Heart left ventricle (tissue), 16 donors: ENCODE measurements at places on chromosomes 12 and 14. TPM values are rescaled to one million over a fixed set of nuclear protein-coding genes. Genes with fewer than 3 reads are reported as not detected.
A peak's percentile ranks its signal among the peaks of the same experiment; 100 is the strongest.

Gene PRICKLE1
- 15.5 TPM for total RNA-seq

Gene KRT2
- total RNA-seq = not detected

Gene POTEM
- total RNA-seq = not detected

- H3K4me3 ChIP-seq = no peak overlapping the region
- H3K4me1 ChIP-seq = no peaks in the 10 kb centered on the region
These were observed 177.1 kb downstream of the RMST start for GRCh38 chr12:97639702-97640101.

Gene AMN1
- 18.9 TPM for total RNA-seq

DNA sequence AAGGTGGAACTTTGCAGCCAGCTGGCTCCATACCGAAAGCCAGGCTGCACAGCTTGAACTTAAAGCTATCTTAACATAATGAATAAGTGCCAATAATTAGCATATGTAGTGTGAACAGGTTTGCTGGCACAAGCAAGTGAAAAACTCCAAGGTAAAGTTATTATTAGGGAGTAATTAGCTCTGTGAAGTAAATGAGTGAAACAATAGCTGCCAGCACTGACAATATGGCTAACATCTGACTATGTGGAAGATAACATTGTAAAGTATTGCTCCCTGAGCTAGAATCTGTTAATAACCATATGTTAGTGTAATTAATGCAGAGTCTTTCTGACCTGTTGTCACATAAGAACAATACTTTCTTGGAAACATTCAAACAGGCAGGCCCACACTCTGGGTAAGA is 246.4 kb downstream of the SOX5 start:
- H3K4me3 ChIP-seq = no peak overlapping the region
- no peaks in the 10 kb centered on the region for H3K4me1 ChIP-seq
- DNase-seq = no peak
- no peaks in the 10 kb centered on the region for H3K27me3 ChIP-seq
- no peak overlapping the region for H3K27ac ChIP-seq

Gene GDF3
- not detected for total RNA-seq

DNA sequence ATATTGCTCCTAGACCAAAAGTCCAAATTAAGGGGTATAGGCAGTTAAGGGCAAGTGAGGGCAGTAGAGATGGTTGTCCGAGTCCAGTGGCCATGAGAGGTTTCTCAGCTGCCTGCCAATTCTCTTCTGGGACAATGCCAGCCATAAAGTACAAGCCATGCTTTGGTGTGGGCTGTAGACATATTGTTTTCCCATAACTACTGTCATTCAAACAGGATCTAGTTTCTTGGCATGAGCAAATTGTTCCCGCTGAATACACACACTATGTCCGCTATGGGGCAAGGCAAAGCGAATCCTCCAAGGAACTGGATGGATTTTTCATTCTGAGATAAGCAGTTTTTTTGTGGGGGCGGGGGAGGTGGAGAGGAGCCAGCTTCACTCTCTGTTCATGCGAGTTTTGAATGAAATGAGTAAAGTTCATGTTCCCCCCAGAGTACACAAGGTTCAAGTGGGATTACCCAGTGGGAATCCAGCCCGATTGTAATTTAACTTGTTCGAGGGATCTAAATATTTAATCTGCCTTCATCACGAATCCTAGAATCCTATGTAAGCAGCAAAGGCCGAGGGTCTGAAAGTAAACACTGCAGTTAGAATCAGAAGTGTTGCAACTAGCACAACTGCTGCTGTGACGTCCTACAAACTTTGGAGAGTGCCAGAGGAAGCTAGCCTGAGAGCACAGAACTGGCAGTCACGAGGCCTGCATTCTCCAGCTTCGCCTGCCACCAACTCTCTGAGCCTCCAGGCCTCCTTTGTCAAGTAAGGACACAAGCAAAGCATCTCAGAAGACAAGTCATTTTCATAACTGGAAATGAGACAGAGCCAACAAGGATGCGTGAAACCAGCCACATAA is 137.0 kb downstream of the CRADD start:
- H3K36me3 ChIP-seq = no peaks in the 10 kb centered on the region
- H3K4me1 ChIP-seq = peaks cover 41% of the 10 kb centered on the region
- H3K27ac ChIP-seq = peak overlapping the region; percentile 85
- H3K4me3 ChIP-seq = peak overlapping the region; percentile 37
- H3K27me3 ChIP-seq = no peaks in the 10 kb centered on the region

Gene RFX4
- not detected for total RNA-seq

GRCh38 chr12:3215410-3215975 is 138.3 kb downstream of the TSPAN9 start:
- peaks cover 27% of the 10 kb centered on the region for H3K36me3 ChIP-seq
- no peaks in the 10 kb centered on the region for H3K27me3 ChIP-seq
- H3K4me1 ChIP-seq = peaks cover 82% of the 10 kb centered on the region
- peak overlapping the region; percentile 92 for H3K27ac ChIP-seq
- H3K4me3 ChIP-seq = no peak overlapping the region
- DNase-seq = no peak

Gene LRRC9
- not detected for total RNA-seq

DNA sequence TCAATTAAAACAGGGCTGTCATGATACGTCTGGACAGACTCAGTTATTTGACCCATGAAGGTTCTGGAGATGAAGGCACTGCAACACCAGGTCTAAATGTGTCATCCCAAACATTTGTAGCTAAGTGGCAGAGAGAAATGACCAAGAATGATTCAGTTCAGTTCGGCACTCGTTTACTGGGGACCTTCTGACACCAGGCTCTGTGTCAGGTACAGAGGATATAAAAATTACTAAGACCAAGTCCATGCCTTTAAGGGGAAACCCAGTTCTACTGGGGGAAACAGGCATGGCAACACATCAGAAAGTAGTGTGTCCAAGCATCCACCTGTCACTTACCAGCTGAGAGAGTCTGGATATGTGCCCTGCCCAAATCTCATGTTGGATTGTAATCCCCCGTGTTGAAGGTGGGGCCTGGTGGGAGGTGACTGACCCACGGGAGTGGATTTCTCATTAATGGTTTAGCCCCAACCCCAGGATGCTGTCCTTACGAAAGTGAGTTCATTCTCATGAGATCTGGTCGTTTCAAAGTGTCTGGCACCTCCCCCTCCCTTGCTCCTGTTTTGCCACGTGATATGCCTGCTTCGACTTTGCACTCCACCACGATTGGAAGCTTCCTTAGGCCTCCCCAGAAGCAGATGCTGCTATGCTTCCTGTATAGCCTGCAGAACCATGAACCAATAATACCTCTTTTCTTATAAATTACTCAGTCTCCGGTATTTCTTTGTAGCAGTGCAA is 41.9 kb upstream of the BCL2L14 start:
- H3K27me3 ChIP-seq = no peaks in the 10 kb centered on the region
- no peaks in the 10 kb centered on the region for H3K4me1 ChIP-seq
- DNase-seq = no peak
- H3K27ac ChIP-seq = no peak overlapping the region
- H3K4me3 ChIP-seq = no peak overlapping the region

DNA sequence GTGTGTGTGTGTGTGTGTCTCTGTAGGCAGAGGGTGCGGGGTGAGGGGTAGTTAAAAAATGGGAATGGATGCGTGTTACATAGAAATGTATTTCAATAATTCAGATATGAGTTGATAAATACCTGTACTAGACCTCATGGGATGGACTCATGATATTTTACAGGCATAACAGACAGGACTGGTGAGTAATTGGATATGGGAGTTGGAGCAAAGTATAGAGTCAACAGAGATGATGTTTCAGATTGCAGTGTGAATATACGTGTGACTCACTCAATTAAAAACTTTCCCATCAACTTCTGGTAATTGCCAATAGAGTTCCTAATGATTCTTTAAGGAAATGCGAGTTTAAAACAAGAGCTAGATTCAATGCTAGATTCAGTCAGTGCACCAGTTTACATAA is 711.9 kb downstream of the C12orf50 start:
- H3K36me3 ChIP-seq = no peaks in the 10 kb centered on the region
- no peak overlapping the region for H3K4me3 ChIP-seq
- H3K27ac ChIP-seq = no peak overlapping the region
- no peak for DNase-seq

DNA sequence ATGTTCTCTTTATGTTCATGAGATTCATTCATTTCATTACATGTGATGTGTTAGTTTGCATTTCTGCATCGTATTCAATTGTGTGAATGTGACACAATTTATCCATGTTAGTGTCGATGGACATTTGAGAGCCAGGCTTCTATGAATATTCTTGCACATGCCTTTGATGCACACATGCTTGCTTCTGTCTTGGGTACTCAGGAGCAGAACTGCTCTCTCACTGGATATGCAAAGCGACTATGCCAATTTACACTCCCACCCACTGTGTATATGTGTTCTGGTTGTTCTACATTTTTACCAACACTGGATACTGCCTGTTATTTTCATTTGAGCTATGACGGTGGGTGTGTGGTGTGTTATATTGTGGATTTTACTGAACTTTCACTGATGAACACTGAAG is 84.3 kb upstream of the GTF2A1 start:
- no peak for DNase-seq
- H3K27ac ChIP-seq = no peak overlapping the region
- H3K4me1 ChIP-seq = no peaks in the 10 kb centered on the region
- no peak overlapping the region for H3K4me3 ChIP-seq
- H3K36me3 ChIP-seq = no peaks in the 10 kb centered on the region

Gene PLCZ1
- not detected for total RNA-seq

DNA sequence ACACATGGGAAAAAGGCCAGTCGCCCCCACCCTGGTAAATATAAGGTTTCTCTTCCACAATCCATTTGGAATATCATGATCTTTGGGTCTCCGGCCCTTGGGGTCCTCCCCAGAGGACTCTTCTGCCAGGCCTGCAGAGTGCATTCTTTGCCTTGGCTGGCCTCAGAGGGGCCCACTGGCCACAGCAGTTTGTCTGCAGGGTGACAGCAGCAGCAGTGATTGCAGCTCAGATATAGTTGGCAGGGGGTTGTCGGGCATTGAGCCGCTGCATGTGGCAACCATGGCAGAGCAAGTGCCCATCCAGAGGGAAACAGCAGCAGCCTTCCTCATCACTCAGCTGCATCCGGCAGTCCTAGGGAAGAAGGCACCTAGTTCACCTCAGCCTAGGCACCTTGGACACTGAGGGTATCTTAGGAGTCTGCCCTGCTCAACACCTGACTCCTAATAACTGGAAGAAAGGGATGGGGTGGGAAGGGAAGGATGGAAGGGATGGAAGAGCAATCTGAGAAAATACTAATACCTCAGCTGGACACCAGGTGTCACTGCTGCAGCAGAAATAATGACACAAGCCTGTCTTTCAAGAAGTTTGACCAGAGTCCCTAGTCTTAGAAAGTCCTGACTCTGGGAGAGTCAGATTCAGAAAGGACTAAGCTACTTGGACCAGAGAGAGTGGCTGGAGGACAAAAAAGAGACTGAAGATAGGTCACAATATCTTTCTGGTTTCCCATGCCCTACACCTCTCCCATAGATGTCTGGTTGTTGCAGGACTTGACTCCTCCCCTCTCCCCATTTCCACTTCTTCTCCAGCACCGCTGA is 8.9 kb downstream of the AJUBA start:
- peaks cover 30% of the 10 kb centered on the region for H3K4me1 ChIP-seq
- no peak overlapping the region for H3K4me3 ChIP-seq
- no peaks in the 10 kb centered on the region for H3K27me3 ChIP-seq
- H3K27ac ChIP-seq = no peak overlapping the region

Gene ANO4
- not detected for total RNA-seq

GRCh38 chr12:24760162-24760561 is 188.7 kb downstream of the BCAT1 start:
- no peak for DNase-seq
- H3K4me3 ChIP-seq = no peak overlapping the region
- H3K27me3 ChIP-seq = no peaks in the 10 kb centered on the region
- no peaks in the 10 kb centered on the region for H3K36me3 ChIP-seq
- no peak overlapping the region for H3K27ac ChIP-seq
- no peaks in the 10 kb centered on the region for H3K4me1 ChIP-seq

DNA sequence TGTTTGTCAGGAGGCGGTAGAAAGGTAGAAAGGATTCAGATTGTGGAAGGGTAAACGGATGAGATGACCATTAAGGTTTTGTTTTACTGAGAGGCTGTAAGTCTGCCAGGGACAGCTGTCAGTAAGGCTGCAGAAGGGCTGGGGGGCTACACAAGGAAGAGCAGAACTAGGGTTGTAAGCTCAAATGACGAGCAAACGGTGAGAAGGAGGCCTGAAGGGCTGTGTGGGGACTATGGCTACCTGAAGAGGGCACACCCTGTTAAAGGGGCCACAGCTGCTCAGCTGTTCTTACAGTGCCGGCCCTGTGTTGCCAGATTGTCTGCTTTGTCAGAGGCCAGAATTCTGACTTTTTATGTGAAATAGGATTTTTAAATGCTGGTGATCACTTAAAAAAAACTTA is 19.1 kb downstream of the VASH1 start:
- H3K4me3 ChIP-seq = no peak overlapping the region
- peak overlapping the region; percentile 70 for H3K27ac ChIP-seq
- no peaks in the 10 kb centered on the region for H3K27me3 ChIP-seq

Gene TCL1A
- not detected for total RNA-seq

Gene REM2
- 0.21 TPM for total RNA-seq

Gene KRT73
- total RNA-seq = not detected

Gene TAS2R8
- total RNA-seq = not detected

- no peaks in the 10 kb centered on the region for H3K27me3 ChIP-seq
- no peaks in the 10 kb centered on the region for H3K36me3 ChIP-seq
- peak overlapping the region; percentile 44 for H3K4me3 ChIP-seq
- DNase-seq = peak; percentile 54
- H3K27ac ChIP-seq = peak overlapping the region; percentile 30
These were observed 217.9 kb upstream of the BTG1 start for GRCh38 chr12:92363295-92364146.

Gene CYP46A1
- 3.4 TPM for total RNA-seq

DNA sequence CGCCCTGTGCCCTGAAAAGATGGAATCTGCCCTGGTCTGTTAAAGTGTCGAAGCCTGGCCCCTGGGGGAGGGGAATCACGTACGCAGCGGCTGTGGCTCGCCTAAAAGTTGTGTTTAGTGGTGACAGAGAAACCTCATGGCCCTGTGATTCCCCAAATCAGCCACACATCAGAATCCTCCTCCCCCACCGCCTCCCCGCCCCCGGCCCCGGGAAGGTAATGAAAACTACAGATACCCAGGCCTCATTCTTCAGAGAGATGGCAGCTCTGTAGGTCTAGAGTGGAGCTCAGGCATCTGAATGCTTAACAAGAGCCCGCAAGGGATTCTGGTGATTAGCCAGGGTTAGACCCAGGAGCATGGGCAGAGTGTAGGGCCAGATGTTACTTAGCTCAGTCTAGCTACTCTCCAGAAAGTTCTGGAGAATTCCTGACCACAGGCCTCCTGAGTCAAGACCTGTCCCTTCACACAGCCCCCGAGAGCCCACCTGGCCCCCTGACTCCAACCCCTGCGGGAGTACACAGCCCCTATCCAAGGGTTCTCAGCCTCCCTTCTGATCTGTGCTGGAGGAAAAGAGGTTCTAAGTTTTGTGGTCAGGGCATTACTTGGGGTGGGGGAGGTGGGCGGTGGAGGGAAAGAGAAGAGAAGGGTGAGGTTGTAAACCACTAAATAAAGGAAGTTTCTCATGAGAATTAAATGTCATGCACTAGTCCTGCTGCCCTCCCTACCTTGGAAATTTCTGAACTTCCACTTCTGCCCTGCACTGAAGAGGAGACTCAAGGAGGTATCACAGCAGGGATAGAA is 114.8 kb downstream of the PLXNC1 start:
- DNase-seq = peak; percentile 29
- H3K4me3 ChIP-seq = peak overlapping the region; percentile 64
- H3K27ac ChIP-seq = peak overlapping the region; percentile 51
- H3K36me3 ChIP-seq = no peaks in the 10 kb centered on the region
- peaks cover 46% of the 10 kb centered on the region for H3K4me1 ChIP-seq
- no peaks in the 10 kb centered on the region for H3K27me3 ChIP-seq

GRCh38 chr14:59256331-59256730 is 67.9 kb downstream of the DAAM1 start:
- peaks cover 19% of the 10 kb centered on the region for H3K4me1 ChIP-seq
- H3K27me3 ChIP-seq = no peaks in the 10 kb centered on the region

Gene DENND5B
- total RNA-seq = 50.9 TPM
